Stimulated activated naive CD8-positive, alpha-beta T cell treated with anti-CD3 and anti-CD28 coated beads, Interleukin-15, Interleukin-2, amounts not matched to agents 100 U/mL and 50 U/mL, for 24 hours (primary cell): ENCODE measurements at places on chromosomes 6 and 20.

- DNase-seq, result no peak
These were observed 45.5 kb downstream of the ANKS1A start for GRCh38 chr6:34934516-34934915.

GRCh38 chr6:157989541-157990289 is 8.1 kb downstream of the SYNJ2 start:
- DNase-seq, result no peak

GRCh38 chr6:116631379-116631990 is 15.2 kb downstream of the RSPH4A start:
- DNase-seq, result no peak

DNA sequence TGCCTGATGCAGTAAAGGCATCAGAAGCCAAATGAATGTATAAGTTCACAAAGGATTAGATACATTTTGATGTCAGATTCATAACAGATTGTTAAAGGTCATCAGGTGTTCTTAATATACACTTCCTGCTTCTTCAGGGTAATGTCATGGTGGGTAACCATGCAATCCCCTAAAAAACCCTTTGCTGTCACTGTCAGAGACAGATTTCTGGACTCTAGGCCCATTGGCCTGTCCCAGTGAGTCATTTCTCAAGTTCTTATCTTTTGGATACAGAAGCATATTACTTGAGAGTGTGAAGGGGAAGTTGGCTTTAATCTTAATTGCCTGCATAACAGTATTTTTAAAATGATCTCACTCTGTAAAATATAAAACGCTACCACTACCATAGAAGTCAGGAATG is 895.6 kb upstream of the MAP3K7 start:
- no peak for DNase-seq

GRCh38 chr6:81693266-81693665 is 59.2 kb downstream of the TENT5A start:
- DNase-seq, result no peak

GRCh38 chr6:26543953-26544352 is 5.8 kb downstream of the HMGN4 start:
- DNase-seq, result no peak

- no peak for DNase-seq
These were observed 52.5 kb downstream of the MAN1A1 start for GRCh38 chr6:119297049-119297448.

GRCh38 chr6:143213859-143214376 is 153.2 kb downstream of the AIG1 start:
- no peak for DNase-seq
